ENCODE measurements at places on chromosomes 12 and 14.

DNA sequence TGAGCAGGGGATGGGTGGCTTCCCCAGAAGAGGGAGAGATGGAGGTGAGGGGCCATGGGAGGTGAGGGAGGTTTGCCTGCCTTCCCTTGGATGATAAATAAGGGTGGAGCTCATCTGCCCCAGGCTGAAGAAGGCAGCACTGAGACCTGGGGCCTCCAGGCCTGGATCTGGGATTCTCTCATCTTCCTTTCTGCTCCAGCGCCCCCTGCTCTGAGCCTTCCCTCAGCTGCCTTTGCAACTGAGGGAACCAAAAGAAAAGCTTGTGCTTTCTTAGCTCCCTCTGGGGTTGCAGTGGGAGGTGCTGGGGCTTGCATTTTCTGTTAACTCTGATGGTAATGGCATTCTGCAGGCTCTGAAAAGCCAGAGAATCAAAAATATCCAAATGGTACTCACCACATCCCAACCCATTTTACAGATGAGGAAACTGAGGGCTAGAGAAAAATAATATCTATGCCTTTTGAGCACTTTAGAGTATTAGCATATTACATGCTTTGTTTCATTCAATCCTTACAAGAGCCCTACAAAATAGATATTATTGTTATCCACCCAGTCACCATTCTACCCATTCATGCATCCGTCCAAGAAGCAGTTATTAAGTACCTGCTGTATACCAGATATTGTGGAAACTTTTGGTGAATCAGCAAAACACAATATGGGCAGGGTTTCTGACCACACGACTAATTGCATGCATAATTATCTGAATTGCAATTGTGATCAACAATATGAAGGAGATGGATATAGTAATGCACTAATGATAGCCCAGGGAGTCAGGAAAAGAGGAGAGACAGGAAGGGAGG lies 102.2 kb downstream of the WSCD2 start:
- DNase-seq: no peak

- DNase-seq: no peak
These were observed 369.1 kb downstream of the NPAS3 start for GRCh38 chr14:33307691-33308251.

GRCh38 chr12:11666131-11667050 lies 16.9 kb downstream of the ETV6 start:
- DNase-seq: no peak

DNA sequence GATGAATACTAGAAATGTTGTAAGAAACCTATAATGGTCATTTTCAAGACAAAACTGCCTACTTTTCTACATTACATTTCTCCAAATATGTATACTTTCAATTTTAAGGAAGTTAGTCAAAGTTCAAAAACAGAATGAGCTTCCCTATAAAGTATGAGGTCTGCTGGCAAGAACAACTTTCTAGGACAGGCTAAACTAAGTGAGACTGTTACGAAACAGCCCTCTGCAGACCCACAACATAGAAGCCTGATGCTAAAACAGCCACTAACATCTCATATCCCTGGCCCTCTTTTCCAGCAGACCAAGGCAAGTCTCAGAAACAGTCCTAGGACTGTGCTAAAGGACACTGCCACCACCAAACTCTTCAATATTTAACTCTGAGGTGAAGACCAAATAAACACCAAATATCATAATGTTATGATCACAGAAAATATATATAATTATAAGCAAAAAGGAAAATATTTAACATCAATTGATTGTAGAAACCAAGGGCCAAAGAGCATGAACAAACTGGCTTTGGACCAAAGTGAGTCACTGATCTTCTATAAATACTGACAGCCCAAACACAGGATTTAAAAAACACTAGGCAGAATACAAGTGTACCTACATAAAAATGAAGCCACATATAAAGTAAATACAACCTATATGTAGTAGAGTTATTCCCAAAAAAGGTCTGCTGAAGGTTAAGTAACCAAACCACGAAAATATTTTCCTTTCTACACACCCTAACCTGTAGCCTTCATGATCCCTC lies 27.7 kb downstream of the PPP4R3A start:
- DNase-seq: no peak

DNA sequence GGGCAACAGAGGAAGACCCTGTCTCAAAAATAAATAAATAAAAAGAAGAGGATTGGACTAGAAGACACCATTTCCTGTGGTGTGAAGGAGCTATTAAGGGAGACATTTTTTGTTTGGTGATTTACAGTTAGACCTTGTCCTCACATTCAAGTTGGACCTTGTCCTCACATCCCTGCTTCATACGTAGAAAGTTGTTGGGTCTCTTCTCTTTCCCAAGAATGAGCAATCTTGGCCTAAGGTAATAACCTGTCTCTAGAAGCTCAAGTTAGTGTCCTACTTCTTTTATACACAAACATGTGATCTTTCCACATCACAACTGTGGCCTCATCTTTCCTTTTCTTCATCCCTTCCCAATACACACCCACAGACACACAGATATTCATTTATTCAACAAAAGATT lies 13.0 kb downstream of the APOLD1 start:
- DNase-seq: no peak

Data from Jurkat, Clone E6-1 (cell line).